Hippocampal formation (tissue), 2 donors: ENCODE measurements at places on chromosomes 1 and 21.
A peak's percentile ranks its signal among the peaks of the same experiment; 100 is the strongest.

- DNase-seq: no peak
These were observed 37.4 kb downstream of the PCAT6 start for GRCh38 chr1:202848191-202848542.

DNA sequence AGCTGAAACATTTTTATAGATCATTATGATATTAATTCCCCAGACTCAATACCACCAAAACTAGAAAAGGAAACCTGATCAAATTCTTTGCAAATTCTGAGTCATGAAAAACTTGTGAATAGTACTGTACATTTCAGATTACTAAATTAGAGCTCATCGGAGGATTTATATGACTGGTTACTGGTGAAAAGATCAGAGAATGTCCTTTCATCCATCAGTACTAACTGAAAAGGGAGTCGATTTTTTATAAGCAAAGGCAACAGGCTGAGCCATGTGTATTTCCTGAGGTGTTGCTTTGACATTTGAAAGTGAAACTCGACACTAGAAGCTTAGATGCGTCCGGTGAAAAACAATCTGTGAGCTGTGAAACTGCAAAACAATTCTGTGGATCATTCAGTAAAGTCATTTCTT is 155.7 kb downstream of the TNFSF18 start:
- no peak for DNase-seq

GRCh38 chr21:20729376-20729775 is 268.8 kb upstream of the NCAM2 start:
- DNase-seq: no peak

DNA sequence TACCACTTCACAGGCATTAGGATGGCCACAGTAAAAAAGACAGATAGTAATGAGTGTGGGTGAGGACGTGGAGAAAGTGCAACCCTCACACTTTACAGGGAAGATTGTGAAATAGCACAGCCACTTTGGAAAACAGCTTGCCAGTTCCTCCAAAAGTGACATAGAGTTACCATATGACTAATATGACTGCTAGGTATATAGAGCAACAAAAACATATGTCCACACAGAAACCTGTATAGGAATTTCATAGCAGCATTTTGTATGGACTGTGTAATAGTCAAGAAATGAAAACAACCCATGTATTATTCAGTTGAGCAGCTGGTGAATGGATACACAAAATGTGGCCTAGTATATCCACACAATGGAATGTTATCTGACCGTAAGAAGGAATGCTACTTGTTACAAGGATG is 30.4 kb upstream of the LBR start:
- no peak for DNase-seq

DNA sequence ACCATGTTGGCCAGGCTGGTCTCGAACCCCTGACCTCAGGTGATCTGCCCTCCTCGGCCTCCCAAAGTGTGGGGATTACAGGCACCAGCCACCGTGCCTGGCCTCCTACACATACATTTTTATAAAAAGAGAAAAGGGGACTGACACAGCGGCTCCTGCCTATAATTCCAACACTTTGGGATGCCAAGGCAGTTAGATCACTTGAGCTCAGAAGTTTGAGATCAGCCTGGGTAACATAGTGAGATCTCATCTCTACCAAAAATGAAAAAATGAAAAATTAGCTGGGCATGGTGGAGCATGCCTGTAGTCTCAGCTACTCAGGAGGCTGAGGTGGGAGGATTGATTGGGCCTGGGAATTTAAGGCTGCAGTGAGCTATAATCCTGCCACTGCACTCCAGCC is 23.4 kb downstream of the ZNF281 start:
- DNase-seq: no peak

- no peak for DNase-seq
These were observed 34.0 kb upstream of the SLC19A1 start for GRCh38 chr21:45575993-45576837.

DNA sequence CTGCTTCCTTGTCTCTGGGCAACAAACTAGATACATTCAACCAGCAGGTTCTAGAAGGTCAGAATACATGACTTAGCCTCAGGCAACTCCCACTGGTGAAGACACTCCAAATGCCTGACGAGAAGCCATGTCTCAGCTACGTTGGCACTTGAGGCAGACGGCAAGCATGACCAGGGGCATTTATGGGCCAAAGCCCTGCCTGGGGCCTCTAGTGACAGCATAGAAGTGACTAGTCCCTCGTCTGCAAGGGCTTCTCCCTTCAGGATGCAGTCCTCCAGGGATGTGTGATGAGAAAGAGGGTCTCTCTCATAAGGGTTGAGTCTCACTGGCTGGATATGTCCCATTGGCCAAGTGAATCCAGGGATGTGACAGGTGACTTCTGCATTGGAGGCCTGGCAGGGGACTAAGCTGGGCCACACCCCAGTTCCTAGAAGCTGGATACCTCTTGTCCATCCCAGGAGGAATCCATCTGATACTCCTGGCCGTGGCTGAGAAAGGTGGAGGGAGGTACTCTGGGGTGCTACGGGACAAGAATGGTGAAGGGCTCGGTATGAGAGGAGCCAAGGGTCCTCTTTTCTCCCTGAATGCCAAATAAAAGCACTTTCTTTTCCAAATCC is 148.6 kb upstream of the HMGB4 start:
- DNase-seq: no peak

DNA sequence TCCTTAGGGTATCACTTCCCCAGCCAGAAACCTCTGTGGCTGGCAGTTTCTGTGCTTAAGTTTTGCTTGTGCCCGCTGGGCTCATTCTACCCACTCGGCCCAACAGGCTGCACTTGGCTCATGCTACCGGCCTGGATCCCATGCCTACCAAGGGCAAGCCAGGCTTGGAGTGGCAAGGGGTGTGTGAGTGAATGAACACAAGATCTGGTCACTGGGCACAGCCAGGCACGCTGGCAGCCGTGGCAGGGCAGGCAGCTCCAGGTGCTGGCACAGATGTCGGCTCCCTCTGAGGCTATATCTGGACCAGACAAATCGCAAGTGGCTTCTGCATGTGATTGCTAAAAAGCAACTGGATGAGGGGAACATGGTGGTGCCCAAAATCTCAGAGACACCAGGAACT is 740.5 kb upstream of the B3GALT2 start:
- DNase-seq: no peak

GRCh38 chr1:58620926-58621325 is 43.9 kb upstream of the TACSTD2 start:
- no peak for DNase-seq

GRCh38 chr1:237999426-238000052 is 108.8 kb upstream of the ZP4 start:
- DNase-seq: no peak

- no peak for DNase-seq
These were observed at the start of gene MCOLN2 for GRCh38 chr1:84996846-84997666. MCOLN2 (minus strand) TSS chr1:84997113; CDS start chr1:84996872, 241 bp downstream.

DNA sequence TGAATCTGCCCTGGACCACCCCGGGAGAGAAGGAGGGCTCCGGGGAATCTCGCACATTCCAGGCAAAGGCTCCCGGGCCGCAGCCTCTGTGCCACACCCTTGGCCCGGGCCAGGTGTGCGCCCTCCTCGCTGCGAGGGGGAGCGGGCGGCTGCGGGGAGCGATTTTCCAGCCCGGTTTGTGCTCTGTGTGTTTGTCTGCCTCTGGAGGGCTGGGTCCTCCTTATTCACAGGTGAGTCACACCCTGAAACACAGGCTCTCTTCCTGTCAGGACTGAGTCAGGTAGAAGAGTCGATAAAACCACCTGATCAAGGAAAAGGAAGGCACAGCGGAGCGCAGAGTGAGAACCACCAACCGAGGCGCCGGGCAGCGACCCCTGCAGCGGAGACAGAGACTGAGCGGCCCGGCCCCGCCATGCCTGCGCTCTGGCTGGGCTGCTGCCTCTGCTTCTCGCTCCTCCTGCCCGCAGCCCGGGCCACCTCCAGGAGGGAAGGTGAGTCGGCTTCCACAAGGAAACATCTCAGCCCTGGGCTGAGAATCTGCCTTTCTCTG is at the start of gene LAMC2:
Gene LAMC2 (plus strand): TSS at position 324 of the 550 bp plus-strand sequence. CDS start 89 bp downstream, at position 413.
- no peak for DNase-seq

DNA sequence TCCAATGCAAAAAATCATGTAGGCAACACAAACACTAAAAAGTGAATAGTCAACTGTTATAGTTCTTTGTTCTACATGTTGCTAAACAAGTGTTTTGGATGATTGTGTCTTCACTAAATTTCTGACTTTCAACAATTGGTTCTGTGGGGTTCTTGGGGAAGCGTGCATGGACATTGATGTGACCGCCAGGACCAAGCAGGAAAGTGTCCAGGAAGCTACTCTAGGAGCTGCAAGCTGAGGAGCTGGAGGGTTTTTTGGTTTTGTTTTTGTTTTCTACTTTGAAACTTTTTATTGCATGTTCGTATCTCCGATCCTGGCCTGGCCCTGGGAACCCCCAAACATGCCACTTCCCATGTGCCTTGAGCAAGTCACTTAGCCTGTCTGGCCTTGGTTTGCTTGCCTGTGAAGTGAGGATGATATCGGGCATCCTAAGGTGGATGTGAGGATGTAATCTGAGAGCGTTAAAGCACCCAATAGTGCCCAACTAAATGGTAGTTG is 8.0 kb downstream of the TMPRSS3 start:
- no peak for DNase-seq

DNA sequence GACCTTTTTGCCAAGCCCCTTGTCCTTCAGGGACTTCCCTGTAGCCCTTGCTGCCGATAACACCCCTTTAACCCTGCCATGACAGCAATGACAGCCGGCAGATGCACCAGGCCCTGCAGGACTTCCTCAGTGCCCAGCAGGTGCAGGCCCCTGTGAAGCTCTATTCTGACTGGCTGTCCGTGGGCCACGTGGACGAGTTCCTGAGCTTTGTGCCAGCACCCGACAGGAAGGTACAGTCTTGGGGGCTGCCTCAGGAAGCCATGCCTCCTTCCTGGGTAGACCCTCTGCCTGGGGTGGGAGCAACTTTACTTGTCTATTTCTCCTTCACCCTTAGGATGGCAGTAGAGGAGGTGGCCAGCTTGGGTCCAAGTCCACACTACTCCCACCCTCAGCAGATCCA is 16.1 kb upstream of the PADI6 start:
- no peak for DNase-seq

GRCh38 chr1:94012708-94013366 is 103.6 kb upstream of the GCLM start:
- DNase-seq: no peak

GRCh38 chr1:224513383-224513782 is 78.8 kb upstream of the WDR26 start:
- no peak for DNase-seq

- no peak for DNase-seq
These were observed 100.7 kb upstream of the TSPAN2 start for GRCh38 chr1:115189814-115190539.

GRCh38 chr1:38885092-38885491 is 3.7 kb upstream of the GJA9 start:
- no peak for DNase-seq

DNA sequence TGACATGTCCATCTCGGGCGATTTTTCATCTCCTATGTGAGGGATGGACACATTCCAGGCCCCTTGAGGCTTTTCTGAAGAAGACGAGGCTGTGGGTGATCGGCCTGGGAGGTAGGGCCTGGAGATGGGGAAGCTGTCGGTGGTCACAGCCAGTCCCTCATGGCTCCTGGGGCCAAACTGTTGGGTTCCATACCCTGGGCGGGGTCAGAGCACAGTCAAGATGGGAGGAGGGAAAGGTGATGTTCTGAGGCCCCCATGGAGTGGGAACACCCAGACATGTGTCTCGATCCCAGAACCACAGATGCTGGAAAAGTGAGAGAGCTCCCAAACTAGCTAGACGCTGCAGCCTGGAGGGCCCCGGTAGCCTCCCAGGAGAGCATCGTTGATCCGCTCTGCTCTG is 157.5 kb upstream of the C1orf174 start:
- no peak for DNase-seq

GRCh38 chr1:155254714-155255242 is 505 bp downstream of the ENTREP3 start:
- no peak for DNase-seq

GRCh38 chr1:37793773-37794371 is at the start of gene MANEAL:
MANEAL (plus strand) TSS chr1:37793847; CDS start chr1:37794183, 336 bp downstream.
- peak; percentile 34 for DNase-seq

DNA sequence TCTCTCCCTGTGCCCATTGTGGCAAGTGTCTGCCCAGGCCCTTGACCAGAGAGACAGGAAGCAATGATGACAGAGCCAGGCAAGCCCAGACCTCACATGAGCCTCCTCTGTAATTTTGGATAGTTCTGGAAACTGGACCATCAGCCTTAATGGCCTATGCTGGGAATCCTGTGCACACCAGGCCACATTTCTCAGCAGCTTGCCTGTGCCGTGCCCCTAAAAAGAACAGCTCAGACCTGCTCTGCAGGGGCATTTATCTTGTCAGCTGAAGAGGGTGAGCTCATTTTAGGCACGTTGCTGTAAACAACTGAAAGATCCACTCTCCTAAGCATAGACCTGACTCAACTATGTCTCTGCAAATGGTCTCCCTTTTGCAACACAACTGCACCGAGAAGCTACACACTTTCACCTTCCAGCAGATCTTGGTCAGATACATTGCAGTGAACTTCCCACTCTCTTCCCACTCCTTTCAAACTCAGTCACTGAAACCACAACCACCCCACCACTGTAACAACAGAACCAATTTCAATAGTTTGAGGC is 53.5 kb upstream of the BACH1 start:
- no peak for DNase-seq
